ENCODE measurements at places on chromosomes 12 and 14.

DNA sequence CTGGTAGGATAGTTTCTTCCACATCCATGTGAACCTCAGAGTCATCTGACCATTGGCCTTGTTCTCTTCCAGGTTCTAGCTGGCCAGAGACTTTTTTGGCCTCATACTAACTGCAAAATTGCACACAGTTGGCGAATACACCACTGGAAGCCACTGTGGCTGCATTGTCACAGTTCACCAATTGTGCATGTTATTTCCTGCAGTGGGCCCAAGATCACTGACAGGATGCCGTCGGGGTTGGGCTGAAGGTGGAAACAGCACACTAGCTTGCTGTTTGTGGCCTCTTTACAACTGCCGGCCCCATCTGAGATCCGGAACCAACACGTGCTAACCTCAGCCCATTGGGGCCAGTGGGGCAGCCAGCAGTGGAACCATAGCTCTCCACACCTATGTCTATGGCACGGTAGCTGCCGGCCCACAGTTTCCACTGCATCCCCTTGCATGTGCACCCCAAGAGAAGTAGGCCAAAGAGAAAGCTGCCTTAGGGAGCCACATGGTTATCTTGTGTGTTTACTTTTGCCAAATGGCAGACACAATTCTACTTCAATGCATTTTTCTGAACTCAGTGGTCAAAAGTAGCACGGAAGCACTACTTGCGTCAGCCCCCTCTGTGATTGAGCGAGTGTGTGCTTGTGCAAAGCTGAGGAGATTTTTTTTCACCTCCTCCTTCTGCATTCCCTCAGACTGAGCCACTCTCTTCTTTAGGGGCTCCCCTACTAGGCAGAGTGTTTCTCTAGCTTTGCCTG, 464.0 kb downstream of the RAD51B start:
- no peak for DNase-seq

DNA sequence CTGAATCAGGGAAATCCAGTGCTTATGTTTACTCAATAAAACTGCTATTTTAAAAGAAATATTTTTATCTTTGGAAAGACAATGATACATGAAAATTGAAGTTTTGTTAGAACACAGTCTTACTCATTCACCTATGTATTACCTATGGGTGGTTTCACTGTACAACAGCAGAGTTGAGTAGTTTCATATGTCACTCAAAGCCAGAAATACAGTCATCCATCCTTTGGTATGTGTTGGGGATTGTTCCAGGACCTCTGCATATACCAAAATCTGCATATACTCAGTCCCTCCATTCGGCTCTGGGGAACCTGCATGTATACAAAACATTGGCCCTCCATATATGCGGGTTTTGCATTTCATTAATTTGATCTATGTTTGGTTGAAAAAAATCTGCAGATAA, 190.6 kb downstream of the GPHN start:
- no peak for DNase-seq

DNA sequence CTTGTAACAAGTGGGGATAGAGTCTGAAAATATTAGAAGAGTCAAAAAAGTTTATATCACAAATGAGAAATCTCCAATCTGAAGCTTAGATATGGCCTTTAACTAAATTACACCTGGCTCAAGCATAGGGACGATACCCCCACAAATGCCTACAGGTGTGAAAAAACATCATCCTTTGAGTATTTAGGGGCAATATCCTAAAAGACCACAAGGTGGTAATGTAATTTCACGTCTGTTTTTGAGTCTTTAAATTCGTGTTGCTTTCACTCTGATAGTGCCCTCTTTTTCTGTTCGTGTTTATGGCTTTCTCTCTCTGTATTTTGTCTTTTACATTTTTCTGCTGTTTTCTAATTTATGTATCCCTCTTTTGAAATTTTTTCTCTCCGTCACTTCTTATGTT, 84.3 kb downstream of the ETNK1 start:
- DNase-seq = no peak

GRCh38 chr12:10663869-10664268, 10.0 kb downstream of the STYK1 start:
- no peak for DNase-seq

DNA sequence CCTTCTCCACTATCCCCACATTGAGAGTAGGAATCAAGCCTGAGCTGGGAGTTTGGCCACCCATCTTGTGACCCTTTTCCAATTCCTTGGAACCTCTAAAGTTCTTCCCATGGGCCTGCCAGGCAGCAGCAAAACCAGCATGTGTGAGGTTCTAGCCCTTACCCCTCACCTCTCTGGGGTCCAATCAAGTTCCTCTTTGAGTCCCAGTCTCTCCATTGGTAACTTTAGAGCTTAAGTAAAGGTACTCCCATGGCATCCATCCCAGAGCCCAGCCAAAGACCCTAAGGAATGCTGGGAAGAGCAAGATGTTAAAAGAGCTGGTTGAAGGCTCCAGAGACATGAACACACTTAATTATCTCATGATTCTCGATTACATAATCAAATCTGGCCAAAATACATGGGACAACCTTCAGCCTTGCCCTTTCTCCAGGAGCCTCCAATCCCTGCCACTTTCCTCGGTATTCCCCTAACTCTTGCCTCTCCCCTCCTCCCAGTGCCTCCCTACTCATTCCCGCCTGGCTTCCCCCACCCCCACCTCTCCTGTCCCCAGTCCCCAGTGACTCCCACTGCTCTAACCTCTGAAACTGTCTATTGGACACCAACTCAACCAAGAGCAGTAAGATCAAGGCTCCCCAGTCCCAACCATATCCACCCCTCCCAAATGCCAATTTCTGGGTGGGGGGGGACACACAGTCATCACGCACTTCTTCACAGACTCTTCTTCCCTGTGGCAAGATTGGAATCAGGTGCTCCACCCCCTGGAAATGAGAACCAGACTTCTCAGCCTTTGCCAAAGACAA, 4.8 kb upstream of the TNS2 start:
- DNase-seq = no peak

- DNase-seq = no peak
These were observed 2.4 kb downstream of the ATF7 start for GRCh38 chr12:53623548-53624385.

DNA sequence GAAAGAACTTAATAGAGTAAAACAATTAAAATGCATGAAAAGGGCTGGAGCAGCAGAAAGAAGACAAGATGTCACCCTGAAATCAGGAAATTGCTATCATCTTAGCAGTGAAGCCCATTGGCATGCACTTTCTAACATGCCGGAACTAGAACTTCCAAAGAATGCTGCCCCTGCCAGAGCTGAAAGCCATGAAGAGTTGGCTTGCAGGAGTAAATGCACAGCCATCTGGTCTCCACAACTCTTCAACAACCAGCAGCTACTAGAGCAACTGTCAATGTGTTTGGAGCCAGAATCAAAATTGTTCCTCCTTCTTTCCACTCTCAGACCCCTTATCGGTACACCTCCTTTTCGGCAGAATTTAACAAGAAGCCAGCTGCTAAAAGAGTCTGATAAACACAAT, 414.1 kb downstream of the KCNH5 start:
- no peak for DNase-seq

- no peak for DNase-seq
These were observed 137.5 kb downstream of the CNTN1 start for GRCh38 chr12:40829738-40830144.

DNA sequence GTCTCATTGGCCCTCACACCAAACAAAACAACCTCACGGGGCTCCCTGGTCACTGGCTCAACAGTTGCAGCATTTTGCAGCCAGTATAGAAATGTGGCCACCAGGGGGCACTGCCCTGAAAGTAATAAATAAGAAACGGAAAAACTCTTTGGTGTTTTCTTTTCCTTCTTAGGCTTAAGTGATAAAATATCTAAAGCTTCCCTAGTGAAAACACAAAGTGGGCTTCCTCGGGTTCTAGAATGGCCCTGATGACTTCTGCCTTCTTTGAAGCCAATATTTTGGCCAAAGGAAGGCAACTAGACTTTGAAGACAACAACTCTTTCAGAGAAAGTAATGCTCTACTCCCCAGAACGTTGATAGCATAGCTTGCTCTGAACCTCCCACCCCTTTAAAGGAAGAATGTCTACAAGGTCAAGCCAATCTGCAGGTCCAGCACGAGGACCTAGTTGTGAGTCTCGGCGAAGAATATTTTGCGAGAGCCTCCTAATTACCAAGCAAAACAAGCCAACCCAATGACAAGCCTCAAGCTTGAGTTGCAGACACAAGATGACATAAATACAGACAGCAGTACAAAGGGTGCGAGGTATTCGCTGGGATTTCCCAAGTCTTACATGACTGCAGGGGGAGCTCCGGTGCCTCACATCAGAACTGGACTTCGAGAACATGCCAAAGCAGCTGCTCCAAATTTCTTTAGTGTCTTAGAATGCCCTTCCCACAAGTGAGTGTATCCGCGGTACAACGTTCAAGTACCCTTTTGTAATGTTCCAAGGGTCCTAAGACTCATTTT, 2.6 kb downstream of the ITPK1 start:
- DNase-seq = no peak

GRCh38 chr14:53217316-53217994, 64.3 kb upstream of the DDHD1 start:
- DNase-seq = no peak

DNA sequence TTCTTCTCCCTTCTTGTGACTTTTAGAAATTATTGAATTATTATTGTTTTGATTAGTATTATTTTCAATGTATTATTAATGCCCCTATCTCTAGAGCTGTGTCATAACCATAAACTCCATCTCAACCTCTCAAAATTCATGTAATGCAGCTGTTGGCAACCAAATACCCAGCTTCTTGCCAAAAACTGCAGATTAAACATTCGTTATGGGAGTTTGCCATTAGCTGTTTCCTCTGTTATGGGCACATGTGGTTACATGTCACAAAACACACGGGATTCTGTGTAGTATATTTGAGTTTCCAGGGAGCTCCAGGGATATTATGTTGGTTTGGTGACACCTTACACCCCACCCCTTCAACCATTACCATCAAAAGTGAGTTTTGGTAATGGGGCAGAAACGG, 2.8 kb upstream of the ALX1 start:
- DNase-seq = no peak

- DNase-seq = peak; percentile 17
These were observed 6.9 kb upstream of the NTS start for GRCh38 chr12:85866986-85867776.

GRCh38 chr12:96078231-96079135, 43.1 kb upstream of the LTA4H start:
- no peak for DNase-seq

DNA sequence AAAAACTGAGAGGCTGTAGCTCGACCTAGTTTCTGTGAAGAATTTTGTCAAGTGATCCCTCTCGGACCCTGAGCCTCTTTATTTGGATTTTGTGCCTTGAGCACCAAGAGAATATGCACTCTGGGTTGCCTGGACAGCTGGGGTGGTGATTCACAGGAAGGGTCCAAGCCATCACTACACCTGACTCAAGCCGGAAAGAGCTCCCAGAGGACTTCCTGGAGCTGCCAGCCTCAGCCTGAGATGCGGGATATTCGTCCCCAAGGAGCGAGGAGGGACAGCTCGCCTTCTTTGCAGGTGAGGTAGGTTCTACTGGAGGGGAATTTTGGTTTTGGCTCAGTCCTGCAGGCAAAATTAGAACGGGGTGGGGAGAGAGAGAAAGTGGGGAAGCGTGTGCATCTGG, 94.3 kb downstream of the GALNT8 start:
- DNase-seq = no peak

- no peak for DNase-seq
These were observed 179.8 kb downstream of the ANO4 start for GRCh38 chr12:100974341-100974740.

DNA sequence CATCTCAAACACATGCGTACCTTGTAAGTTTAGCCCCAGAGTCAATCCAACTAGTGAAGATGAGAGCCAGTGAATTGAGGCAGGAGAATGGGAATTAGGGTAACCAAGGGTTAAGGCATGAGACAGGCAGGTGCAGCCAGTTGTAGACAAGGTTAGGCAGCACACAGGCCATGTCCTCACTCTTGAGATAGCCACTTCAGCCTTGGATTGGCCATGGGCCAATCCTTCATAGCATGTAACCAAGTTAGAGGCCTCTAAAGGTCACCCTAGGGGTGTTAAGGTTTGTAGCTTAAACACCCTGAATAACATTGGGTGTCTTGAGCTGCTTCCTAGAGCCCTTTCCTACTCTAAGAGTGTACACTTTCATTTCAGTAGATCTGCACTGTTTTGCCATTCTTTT, 208.2 kb upstream of the RBM19 start:
- no peak for DNase-seq

- no peak for DNase-seq
These were observed 134.7 kb downstream of the FGD4 start for GRCh38 chr12:32533971-32534590.

DNA sequence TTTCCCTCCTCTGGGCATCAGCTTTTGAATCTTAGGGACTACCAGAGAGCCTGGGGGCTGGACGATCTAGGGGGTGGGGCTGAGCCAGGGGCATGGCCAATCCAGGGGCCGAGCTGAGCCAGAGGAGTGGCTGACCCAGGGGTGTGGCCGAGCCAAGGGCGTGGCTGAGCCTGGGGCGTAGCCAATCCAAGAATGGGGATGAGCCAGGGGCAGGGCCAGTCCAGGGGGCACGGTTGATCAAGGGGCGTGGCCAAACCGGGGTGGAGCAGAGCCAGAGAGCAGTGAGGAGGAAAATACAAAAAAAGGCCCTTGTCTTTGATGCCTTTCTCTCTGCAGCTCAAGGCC, 219.3 kb upstream of the NOS1 start:
- no peak for DNase-seq

DNA sequence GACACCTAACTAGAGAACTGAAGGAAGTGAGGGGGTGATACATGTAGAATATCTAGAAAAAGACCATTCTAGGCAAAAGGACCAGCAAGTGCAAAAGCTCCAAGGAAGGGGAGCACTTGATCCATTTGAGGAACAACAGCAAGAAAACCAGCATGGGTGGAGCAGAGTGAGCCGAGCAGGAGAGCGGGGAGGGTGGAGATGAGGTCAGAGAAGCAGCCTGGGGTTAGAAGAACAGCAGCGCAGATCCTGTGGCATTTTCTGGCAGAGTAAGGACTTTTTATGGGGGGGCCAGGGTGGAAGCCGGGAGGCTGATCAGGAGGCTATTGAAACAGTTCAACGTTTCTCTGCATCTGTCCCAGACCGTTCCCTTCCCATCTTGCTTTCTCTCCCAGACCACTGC, 24.5 kb upstream of the TMCC3 start:
- no peak for DNase-seq

GRCh38 chr14:68215629-68216028, 396.1 kb downstream of the RAD51B start:
- DNase-seq = no peak

DNA sequence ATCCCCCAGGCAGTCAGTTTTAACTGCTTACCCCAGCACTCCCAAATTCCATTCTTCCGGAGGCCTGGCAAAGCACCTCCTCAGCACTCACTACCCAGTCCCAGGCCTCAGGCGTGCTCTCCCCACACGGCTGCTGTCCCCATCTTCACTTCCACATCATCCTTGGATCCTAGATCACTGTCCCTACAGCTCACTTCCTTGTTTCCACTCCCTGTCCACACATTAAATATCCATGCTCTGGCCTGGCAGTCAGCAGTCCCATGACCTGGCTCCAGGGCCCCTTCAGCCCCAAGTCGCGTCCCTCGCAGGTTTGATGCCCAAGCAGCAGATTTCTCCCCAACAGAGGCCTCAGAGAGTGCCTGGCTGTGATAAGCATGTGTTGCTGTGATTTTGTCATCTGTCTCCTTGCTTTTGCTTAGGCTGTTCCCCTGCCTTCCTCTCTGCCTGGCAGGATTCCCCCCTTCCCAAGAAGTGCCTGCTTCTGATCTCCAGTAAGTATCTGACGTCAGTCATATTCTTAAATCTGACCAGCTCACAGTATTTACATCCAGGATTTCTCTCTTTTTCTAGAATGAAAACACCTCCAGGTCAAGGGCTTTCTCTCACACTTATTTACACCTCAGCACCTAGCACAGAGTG, 241.7 kb downstream of the ZFP36L1 start:
- DNase-seq = no peak

GRCh38 chr14:21039585-21040369, 2.4 kb upstream of the RNASE7 start:
- DNase-seq = peak; percentile 26

GRCh38 chr12:101854747-101855146, 22.6 kb upstream of the DRAM1 start:
- DNase-seq = no peak
